Esophagus muscularis mucosa (tissue), 4 donors: ENCODE measurements at places on chromosomes 1 and 21. TPM values are rescaled to one million over a fixed set of nuclear protein-coding genes. Genes with fewer than 3 reads are reported as not detected.

DNA sequence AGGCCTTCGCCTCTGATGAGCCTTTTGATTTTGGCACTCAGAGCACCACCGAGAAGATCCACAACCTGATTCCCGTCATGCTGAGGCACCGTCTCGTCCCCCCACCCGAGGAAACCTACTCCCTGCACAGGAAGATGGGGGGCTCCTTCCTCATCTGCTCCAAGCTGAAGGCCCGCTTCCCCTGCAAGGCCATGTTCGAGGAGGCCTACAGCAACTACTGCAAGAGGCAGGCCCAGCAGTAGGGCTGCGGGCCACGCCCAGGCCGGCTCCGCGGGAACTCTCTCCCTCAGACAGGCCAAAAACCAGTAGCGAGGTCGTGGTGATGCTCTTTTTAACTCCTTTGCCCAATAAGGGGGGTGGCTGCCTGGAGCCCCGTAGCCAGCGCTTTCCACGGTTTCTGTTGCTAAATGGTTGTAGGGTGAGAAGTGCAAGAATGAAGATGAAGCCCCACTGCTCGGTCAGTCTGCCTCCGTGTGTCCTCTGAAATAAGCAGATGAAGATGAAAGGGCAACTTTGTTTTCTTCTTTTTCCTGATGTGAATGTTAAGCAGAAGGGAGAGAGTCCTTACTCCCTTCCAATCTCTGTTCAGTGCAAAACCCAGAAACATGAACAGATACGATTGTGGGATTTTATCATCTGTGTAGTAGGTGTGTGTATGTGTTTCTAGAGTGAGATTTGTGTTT, 46.5 kb downstream of the COQ8A start:
- DNase-seq = peak; percentile 80

- DNase-seq = no peak
Observed at GRCh38 chr1:29508458-29509107, 272.3 kb downstream of the PTPRU start.

GRCh38 chr1:82894635-82895034, 1093.9 kb downstream of the ADGRL2 start:
- DNase-seq = no peak

DNA sequence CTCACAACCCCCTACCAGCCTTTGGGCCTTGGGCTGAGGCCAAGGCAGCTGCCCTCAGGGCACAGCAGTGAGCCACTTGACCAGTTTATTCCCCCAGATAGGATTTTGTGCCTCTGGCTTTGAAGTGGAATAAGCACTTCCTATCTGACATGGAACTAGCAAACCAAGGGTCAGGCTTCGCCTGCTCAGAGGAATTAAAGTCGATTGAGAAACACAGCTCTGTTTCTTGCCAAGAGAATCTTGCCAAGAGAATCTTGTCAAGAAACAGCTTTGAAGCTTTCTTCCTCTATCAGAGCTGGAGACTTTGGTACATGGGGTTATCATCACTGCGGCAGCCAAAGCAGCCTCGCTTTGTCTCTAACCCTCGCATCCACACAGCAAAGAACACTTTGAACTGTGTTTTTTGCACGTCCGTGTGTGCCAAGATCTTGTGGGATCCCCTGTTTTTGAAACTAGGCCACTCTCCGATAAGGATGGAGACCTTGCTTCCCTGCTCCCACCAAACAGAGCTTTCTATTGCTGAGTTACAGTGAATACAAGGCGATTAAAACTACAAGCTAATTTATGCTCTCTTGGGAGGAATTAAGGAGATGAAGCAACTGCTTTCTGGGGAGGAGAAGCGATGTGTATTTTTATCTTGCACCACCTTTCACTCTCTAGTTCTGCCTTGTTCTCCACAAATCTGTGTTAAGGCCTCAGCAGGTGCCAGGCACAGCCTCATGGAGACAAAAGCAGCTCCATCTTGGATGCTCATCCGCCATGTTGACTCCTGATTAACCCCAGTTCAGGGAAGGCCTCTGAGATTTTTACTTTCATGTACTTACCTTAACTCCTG, 67.3 kb downstream of the RHOU start:
- DNase-seq = peak; percentile 87

DNA sequence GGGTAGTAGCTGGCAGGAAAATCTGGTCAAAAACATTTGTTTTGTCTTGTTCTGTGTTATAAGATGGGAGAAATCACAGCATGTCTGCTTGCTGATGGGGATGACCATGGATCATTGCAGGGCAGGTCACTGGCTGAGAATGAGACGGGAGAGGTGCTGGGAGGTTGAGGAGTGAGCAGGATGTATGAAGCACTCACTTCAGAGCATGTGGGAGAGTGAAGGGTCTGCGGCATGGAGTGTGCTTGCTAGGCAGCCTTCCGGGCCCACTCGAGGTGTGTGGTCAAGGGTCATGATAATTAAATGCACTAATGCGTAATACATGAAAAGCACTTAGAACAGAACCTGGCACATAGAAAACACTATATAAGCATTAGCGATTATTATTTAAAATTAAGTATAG, 42.0 kb upstream of the SPOCD1 start:
- DNase-seq = no peak

- DNase-seq = no peak
Observed at GRCh38 chr1:225777058-225777582, 506 bp upstream of the SRP9 start.

DNA sequence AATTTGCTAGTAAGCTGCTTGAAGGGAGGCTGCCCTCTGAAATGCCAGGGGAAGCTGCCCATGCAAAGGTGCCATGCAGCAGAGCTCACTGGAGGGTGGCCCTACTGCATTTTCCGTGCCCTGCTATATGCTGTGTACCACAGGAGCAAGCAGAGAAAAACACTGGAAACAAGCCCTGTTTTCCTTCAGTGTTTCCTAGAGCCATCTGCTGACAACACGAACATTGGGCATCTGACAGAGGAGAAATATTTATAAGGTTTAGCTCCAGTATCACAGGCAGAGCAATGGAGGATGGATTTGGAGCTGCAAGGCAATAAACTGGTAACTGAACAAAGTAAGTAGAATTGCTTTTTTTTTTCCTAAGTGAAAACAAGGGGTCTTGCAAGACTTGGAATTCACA, 198.4 kb downstream of the USP25 start:
- no peak for DNase-seq

PLA2G2C gene
- total RNA-seq = 0.33 TPM
